Renal pelvis (tissue), 12 donors: ENCODE measurements at places on chromosomes 12 and 14. TPM values are rescaled to one million over a fixed set of nuclear protein-coding genes. Genes with fewer than 3 reads are reported as not detected.

EGLN3 gene
- 17.9 TPM for polyA plus RNA-seq

ZNF605 gene
- 19.6 TPM for polyA plus RNA-seq

ELK3 gene
- polyA plus RNA-seq = 45.0 TPM

RPS6KL1 gene
- polyA plus RNA-seq = 1.9 TPM

C12orf60 gene
- polyA plus RNA-seq = 4.6 TPM

HRK gene
- polyA plus RNA-seq = 0.54 TPM

LRTM2 gene
- polyA plus RNA-seq = 0.67 TPM
